ENCODE measurements at places on chromosomes 5 and 9.

- no peak for DNase-seq
These were observed 481.9 kb downstream of the ZNF608 start for GRCh38 chr5:124264499-124264898.

GRCh38 chr5:38557308-38557710 is 863 bp upstream of the LIFR start:
- DNase-seq: no peak

DNA sequence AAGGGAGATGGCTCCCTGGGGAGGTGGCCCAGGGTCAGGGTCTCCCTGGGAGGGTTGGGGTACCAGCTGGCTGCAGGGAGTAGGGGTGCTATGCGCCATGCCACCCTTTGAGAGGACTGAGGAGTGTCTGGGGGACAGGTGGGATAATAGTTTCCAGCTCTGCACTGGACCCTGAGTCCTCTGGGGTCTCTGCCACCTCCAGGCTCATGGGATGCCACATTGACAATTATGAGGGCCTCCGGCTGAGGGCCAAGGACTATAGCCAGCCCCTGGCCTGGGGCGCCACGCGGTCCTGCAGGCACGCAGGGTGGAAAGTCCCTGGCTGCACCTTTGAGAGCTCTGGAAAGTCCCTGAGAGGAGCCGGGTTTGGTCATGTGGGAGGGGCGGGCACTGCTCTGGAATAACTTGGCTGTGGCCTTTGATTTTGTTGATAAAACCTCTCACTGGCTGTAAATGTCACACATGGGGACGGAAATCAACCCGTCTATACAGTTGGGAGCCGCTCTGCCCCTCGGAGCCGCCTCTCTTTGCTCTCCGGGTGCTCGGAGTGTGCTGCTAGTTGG is 16.0 kb downstream of the TRAF2 start:
- DNase-seq: peak; percentile 77

- DNase-seq: no peak
These were observed 126.4 kb upstream of the COL5A1 start for GRCh38 chr9:134515026-134515821.

- no peak for DNase-seq
These were observed 193.6 kb downstream of the DRD1 start for GRCh38 chr5:175250426-175250825.

GRCh38 chr5:77262697-77263096 is 52.2 kb downstream of the PDE8B start:
- no peak for DNase-seq

GRCh38 chr5:62708481-62709325 is 130.1 kb downstream of the LRRC70 start:
- DNase-seq: no peak

GRCh38 chr9:76810377-76810957 is 46.2 kb downstream of the PCA3 start:
- DNase-seq: no peak

DNA sequence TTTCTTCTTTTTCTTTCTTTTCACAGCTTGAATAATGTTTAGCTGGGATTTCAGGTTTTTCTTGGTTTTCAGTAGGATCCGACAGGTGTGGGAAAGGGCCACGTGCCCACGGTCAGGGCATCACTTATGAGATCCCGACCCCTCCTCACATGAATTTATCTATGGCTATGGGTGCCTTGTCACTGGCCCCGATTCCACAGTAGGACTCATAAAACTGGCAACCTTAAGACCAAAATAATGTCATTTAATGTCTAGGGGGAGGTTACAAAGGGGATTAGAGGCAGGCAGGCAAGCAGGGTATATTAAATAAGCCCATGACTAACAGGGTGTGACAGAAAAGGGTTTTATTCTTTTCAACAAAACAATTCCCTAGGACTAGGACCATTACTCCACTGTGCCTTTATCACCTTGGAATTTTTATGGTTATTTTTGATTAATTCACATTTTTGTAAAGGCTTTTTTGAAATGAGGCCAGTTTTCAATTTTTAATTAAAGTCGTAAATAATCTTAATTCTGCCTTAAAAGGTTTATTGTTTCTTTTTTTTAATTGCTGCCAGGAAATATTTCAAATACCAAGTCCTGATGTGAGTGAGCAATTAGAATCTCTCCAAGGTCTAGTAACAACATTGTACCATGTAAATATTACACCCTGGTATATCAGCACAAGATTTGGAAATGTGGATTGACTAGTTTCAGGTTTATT is 370.4 kb downstream of the GLIS3 start:
- DNase-seq: no peak

DNA sequence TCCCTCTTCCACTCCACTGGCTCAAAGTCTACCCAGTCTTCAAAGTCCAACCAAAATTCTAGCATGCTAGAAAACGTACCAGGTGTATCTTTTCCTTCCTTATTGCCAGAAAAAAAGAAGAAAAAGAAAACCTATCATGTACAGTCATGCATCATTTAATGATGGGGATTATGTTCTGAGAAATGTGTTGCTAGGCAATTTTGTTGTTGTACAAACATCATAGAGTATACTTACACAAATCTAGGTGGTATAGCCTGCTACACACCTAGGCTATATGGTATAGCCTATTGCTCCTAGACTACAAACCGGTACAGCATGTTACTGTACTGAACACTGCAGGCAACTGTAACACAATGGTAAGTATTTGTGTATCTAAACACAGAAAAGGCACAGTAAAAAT is 104.8 kb downstream of the SREK1 start:
- DNase-seq: no peak

DNA sequence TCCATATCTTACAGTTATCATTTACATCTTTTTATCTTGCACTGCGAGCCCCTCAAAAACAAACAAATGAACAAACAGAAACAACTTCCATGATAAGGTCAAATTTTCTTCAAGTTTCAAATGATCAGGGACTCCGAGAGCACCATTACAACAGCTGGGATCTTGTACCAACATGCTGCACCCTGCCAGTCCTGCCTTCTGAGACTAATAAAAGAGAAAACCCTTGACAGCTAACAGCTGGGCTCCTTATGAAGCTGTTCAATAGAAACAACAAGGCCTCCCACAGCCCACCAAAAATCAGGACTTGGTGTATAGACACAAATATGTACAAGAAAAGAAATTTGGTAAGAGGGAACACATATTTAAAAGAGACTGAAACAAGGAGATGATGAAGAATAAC is 985.3 kb upstream of the DMAC1 start:
- DNase-seq: no peak

GRCh38 chr9:133792721-133793470 is 54.7 kb upstream of the SARDH start:
- DNase-seq: peak; percentile 30

- DNase-seq: no peak
These were observed 573.9 kb downstream of the ZNF608 start for GRCh38 chr5:124172389-124173003.

Data from T-helper 17 cell (primary cell).